Activated CD4-positive, alpha-beta T cell treated with anti-CD3 and anti-CD28 coated beads, Interleukin-2, Interleukin-4, amounts not matched to agents 100 ng/mL and 50 ng/mL, durations not matched to agents 16 hours and 8 hours (primary cell): ENCODE measurements at places on chromosomes 12 and 14.

GRCh38 chr12:78797196-78797931 lies 67.2 kb upstream of the SYT1 start:
- DNase-seq = no peak

- DNase-seq = no peak
These were observed 2.3 kb upstream of the CDCA4 start for GRCh38 chr14:105023144-105023543.

- no peak for DNase-seq
These were observed 88.8 kb downstream of the GALNT8 start for GRCh38 chr12:4809013-4809448.

DNA sequence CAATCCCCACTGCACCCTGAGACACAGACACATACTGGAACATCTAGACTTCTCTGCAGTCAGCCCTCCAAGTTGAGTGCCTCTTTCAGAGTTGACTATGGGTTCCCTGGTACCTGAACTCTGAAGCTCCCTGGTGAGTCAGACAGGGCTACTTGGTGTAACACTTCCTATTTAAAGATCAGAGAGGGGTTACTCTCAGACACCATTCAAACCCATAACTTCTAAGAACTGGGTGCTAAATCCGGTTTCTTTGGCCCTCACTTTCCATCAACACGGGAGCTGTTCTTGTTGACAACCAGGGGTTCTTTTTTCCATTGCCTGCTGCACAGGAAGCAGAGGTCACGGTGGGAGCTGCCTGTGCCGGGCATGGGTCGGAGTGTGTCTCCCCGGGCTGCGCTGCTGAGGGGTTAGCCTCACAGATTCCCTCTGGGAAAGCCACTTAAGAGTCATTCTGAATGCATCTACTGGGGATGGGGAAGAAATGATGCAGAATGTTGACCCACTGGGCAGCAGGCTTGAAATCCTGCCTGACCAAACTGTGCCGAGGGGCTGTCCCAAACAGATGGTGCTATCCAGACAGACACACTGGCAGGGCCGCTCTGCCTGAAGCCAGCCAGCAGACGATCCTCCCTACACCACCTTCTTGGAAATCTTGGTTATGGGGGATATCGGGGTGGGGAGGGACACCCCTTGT lies 74.1 kb downstream of the PITPNM2 start:
- peak; percentile 81 for DNase-seq

DNA sequence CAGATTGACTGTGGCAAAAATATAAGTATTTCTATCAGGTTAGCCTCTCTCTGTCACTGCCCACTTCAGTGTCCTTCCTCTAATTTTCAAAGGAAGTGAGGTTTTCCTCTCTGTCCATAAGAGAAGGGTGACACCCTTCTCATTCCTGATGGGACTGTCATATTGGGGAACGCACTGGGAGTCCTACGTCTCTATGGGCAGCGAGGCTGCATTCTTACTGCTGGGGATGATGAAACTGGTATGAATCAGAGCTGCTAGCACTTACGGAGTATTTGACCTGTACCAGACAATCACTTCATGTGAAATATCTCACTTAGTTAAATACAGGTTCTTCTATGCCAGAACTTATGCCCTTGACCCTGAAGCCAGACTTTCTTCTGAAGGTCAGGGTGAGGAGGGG lies 436.3 kb downstream of the DPF3 start:
- DNase-seq = no peak

DNA sequence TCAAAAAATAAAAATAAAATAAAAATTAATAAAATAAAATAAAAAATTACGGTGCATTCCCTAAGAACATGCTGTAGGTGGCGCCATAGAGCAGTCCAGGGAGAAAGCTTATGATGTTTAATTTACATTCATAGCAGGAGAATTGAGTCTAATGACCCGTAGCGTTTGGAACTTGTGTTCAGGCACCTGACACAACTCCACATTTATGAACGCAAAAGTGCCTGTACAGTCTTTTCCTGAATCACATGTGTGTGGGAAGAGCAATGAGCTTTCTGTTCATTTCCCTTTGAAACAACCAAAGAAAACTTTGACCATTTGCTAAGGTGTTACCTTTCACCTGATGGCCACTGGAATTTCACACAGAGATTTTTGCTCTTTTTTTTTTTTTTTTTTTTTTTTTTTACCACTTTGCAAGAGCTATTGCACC lies 60.6 kb upstream of the KCNA1 start:
- DNase-seq = no peak

- DNase-seq = no peak
These were observed 45.7 kb downstream of the PARP11 start for GRCh38 chr12:3827301-3828000.
